Occipital lobe (tissue), 3 donors: ENCODE measurements at places on chromosomes 5 and 9. TPM values are rescaled to one million over a fixed set of nuclear protein-coding genes. Genes with fewer than 3 reads are reported as not detected.

DNA sequence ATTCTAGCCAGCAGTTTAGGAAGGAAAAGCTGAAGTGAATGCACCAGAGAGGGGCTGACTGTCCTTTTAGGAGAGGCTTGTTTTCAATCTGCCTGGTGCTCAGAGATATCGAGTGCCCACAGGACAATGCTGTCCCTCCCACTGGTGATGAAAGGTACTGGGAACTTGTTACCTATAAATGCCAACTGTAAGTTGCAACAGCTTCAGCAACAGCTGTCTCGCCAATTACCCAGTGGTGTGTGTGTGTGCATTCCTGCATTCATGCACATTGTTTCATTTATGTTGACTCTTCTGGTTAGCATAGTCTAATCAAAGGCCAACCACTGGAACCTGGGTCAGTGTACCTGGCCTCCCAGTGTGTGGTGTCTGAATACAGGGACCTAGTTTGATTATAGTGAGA is 161.1 kb downstream of the CSNK1G3 start:
- DNase-seq = no peak

DNA sequence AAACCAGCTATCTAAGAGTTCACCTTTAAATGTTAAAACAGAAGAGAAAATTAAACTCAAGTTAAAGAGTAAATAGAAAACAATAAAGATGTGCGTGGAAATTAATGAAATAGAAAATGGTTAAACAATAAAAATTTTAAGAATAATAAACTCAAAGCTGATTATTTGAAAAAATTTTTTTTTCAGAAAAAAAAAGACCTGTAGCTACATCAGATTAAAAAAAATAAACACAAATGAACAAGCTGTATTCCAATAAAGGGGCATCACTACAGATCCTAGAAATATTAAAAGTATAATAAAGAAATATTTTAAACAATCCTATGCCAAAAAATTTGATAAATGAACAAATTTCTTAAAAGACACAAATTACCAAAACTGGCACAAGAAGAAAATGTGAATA is 64.1 kb downstream of the DRD1 start:
- DNase-seq = no peak

GRCh38 chr5:148873690-148874485 is 47.5 kb downstream of the ADRB2 start:
- no peak for DNase-seq

The ASPN gene
- total RNA-seq = 7.8 TPM

- DNase-seq = no peak
Measured at GRCh38 chr5:157236423-157236822, 29.5 kb upstream of the CYFIP2 start.

DNA sequence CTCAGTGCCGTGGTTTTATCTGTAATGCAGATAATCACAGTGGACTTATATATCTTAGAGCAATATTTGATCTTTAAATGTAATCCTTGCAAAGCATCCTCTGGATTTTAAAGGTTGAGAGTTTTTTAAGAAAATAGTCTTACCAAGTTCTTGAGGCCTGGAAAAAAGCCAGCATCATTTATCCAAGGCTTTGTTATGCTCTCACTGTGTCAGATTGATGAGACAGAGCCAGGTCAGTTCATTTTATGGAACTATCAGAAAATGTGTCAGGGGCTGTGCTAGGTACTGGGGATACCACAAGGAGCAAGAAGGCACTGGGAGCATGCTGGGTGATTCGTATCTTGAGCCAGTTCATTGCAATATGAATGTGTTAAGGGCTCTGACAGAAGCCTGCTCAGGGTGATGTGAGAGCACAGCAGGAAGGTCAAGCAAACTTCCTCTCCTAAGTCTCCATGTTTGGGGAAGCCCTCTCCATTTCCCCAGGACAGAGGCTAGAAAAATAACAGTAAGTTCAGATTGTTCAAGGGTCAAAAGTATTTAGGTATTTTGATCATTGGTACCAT is 19.7 kb downstream of the C7 start:
- no peak for DNase-seq

GRCh38 chr9:35903049-35903448 is 3.0 kb upstream of the HRCT1 start:
- DNase-seq = no peak

The CLIC3 gene
- 0.31 TPM for total RNA-seq

The PCDHGA11 gene
- 16.4 TPM for total RNA-seq

- DNase-seq = no peak
Measured at GRCh38 chr5:112226215-112226614, 192.9 kb downstream of the EPB41L4A start.

- DNase-seq = no peak
Measured at GRCh38 chr5:120806202-120806601, 342.1 kb downstream of the PRR16 start.

The GKAP1 gene
- 10.9 TPM for total RNA-seq

The NOXA1 gene
- total RNA-seq = 2.0 TPM

DNA sequence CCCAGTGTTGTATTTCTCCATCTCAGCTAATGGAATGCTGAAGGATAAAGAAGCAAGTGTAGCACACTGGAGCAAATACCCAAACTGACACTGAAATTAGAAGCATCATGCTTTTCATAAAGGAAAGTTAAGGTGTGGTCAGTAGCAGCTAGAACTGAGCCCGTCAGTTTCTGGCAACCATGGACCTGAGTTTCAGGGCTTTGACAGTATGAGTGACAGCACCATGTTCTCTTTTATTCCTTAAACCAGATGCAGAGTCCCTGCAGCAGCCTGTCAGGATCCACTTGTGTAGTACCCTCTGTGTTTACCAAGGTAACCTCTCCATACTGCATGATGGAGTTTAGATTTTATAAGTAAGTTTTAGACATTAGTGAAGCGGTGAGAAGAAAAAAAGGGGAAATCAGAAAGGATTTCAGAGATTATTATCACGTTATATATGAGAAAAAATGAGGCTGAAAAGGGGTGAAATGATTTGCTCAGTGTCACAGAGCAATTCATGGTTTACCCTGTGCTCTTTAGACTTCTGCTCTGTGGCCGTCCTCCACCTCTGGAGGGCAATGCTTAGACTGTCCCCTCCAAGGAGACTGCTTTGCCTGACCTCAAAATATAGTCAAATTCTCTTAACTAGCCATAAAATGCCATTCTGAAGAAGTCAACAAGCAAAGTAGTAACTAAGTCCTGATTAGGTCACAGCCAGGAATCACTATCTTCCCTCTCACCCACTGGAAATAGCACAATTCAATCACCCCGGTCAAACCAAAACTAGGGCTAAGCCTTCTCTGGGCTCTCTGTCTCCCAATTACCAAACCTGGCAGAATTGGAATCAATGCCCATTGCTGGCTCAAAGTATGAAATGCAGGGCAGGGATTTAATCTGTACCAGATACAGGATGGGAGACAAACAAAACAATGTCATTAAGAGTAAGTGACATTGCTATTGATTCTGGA is 10.5 kb upstream of the MYOT start:
- no peak for DNase-seq

DNA sequence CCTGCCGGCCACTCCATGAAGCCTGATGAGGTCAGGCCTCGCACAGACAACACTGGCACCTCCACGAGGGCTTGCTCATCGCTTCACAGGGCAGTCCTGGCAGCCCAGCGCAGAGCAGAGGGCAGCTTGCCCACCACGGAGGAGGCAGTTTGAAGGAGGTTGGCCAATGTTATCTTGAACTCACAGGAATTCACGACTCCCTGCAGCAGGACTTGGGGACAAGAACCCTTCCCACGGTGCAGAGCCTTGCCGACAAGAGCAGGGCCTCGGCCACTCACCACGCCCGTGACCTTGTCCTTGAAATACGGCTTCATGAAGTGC is 5.0 kb downstream of the SNAPC4 start:
- no peak for DNase-seq
